ENCODE measurements at places on chromosomes 4 and X.
A peak's percentile ranks its signal among the peaks of the same experiment; 100 is the strongest.

GRCh38 chrX:154380787-154381186, 1.7 kb downstream of the EMD start:
- DNase-seq: no peak

DNA sequence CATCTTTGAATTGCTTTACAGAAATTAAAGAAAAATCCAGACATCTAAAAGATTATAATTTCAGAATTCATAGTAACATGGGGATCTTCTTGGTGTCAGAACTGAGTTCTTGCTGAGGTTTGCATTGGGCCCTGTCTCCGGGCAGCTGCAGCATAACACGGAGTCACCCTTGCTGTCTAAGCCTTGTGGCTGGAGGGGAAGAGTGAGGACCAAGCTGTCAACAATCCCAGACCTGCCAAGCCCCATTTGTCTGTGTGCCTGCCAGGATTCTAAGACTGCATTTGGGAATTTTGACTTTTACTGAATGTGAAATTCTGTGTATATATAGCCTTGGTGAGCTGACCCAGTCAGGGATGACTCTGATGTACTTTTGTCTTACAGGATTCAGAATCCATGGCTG, 25.2 kb upstream of the NAP1L5 start:
- no peak for DNase-seq

DNA sequence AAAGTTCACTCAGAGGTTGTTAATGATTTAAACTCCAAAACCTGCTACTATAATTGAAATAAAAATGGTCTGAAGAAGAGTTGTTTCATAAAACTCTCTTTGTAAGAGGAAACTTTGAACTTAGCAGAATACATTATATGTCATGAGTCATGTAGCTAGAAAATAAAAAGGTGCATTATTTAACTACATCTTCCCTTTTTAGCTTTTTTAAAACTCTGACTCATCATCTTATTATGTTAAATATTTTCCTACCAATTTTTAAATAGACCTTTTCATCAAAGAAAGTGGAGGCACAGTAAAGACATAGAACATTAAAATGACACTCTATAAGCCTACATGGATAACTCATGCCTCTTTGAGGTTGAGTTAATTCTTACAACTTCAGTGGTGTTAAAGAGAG, 1.2 kb upstream of the ZNF827 start:
- peak; percentile 65 for DNase-seq

- DNase-seq: no peak
These were observed 20.8 kb upstream of the SLC10A4 start for GRCh38 chr4:48462363-48462762.

DNA sequence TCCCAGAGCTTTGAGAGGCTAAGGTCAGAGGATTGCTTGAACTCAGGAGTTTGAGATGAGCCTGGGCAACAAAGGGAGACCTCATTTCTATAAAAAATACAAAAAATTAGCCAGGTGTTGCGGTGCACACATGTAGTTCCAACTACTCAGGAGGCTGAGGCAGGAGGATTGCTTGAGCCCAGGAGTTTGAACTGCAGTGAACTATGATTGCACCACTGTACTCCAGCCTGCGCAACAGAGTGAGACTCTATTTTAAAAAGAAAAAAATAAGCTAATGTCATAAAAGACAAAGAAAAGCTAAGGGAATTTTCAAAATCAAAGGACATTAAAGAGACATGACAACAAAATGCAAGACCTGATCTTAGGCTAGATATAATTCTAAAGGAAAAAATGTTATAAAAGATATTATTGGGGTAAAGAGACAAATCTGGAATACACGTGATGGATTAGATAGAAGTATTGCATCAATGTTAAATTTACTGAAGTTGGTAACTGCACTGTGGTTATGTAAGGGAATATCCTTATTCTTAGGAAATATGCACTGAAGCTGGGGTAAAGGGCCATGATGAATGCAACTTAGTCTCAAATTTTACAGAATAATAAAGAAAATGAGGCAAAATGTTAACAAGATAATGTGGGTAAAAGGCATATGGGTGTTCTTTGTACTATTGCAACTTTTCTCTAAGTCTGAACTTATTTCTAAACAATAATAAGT, 75.2 kb downstream of the SPRY1 start:
- no peak for DNase-seq

GRCh38 chrX:24513416-24513815, 48.3 kb downstream of the PDK3 start:
- DNase-seq: no peak

DNA sequence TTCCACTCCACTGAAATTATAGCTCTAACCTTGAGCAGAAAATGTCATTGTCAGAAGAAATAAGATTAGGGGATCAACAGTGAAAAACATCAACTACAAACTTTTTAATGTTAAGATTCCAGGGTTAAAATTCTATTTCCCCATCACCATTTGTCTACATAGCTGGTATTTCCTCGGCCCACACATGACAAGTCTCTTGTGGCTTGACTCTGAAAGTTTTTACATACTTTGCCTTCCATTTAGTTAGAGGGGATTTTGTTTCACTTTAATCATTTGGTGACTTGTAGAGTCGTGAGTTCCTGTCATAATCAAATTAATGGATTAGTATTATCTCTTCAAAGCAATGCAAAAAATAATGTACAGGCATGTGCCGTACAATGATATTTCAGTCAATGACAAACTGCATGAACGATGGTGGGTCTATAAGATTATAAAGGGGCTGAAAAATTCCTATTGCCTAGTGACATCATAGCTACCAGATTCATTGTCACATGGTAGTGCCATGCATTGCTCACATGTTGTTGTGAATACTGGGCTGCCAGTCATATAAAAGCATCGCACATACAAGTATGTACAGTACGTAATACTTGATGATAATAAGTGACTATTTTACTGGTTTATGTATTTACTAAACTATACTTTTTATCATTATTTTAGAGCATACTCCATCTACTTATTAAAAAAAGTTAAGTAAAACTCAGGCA, 72.0 kb downstream of the ING2 start:
- no peak for DNase-seq

DNA sequence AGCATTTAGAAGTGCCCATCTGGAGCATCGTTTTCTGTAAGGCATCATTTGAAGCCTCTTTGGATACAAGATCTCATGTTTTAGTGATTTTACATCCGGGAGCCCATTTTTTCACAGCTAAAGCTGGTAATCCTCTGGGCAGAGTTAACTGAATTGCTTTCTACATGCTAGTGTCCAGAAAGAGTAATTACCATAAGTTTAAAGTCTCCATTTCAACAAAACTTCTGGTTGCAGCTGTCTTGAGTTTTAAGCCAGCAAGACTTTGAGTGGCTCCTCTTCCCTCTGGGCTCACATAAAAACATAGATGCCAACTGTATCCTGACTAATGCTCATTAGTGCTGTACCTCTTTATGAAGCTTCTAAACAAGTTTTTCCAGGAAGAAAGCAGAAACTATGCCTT, 65.4 kb downstream of the GPRIN3 start:
- DNase-seq: no peak

DNA sequence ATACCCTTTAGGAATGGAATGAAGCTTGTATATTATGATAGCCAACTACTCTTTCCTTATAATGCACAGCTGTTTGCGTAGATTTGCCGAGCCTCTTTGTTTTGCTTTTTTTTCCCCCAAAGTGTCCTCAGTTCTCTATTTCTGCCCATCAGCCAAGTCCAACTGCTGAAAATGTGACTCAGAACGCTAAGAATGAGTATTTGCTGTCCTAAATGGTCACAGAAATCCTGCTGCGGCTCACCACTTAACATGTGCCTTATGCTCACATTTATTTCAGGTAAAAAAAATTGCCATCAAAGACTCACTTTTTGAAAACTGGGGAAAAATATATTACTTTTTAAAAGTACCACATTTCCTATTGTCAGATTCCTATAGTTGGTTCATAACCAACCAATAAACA, 36.9 kb downstream of the GABRA4 start:
- no peak for DNase-seq

- no peak for DNase-seq
These were observed 160.0 kb upstream of the SPRY1 start for GRCh38 chr4:123236606-123237005.

DNA sequence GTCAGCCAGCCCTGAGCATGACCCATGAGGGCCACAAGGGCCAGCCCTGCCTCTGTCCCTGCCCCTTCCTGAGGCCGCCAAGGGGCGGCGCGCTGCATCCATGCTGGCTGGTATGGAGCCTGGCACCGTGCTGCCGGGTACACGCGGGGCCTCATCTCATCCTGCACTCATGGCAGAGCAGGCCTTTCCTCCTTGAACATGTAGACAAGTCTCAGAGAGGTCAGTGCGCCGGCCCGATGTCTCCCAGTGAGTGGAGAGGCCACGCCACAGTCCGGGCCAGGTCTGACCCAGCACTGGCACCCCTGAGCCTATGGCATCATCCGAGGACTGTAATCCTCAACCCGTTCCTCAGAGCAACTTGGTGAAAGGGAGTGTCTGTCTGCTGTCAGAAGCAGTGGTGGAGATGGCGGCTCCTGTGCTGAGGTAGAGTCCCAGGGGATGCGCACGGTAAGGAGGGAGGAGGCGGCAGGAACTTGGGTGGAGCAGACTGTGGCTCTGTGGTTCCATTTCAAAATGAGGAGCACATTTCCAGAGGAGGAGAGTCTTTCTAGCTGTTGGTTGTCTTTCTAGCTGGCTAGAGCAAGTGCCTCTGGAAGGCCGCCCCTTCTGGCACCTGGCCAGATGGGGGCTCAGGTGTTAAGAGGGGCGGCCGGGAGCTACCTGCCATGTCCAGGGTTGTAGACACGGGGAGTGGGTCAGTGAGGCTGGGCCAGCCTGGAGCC, 32.8 kb downstream of the TRMT44 start:
- no peak for DNase-seq

GRCh38 chr4:24881508-24882196, 31.2 kb downstream of the CCDC149 start:
- no peak for DNase-seq

GRCh38 chr4:20026456-20026855, 225.2 kb upstream of the SLIT2 start:
- DNase-seq: no peak

GRCh38 chrX:38704146-38704882, 96.9 kb upstream of the MID1IP1 start:
- no peak for DNase-seq
